ENCODE measurements at places on chromosomes 3 and 15.

- DNase-seq, result no peak
Measured at GRCh38 chr15:44736181-44736765, at the start of gene TRIM69. Gene TRIM69, plus strand, starts transcription at chr15:44736528. Its CDS starts 177 bp downstream, at chr15:44736705.

GRCh38 chr3:126706631-126707030 is 2.6 kb downstream of the CHCHD6 start:
- no peak for DNase-seq

- no peak for DNase-seq
Measured at GRCh38 chr15:81115054-81115939, 18.8 kb upstream of the CFAP161 start.

DNA sequence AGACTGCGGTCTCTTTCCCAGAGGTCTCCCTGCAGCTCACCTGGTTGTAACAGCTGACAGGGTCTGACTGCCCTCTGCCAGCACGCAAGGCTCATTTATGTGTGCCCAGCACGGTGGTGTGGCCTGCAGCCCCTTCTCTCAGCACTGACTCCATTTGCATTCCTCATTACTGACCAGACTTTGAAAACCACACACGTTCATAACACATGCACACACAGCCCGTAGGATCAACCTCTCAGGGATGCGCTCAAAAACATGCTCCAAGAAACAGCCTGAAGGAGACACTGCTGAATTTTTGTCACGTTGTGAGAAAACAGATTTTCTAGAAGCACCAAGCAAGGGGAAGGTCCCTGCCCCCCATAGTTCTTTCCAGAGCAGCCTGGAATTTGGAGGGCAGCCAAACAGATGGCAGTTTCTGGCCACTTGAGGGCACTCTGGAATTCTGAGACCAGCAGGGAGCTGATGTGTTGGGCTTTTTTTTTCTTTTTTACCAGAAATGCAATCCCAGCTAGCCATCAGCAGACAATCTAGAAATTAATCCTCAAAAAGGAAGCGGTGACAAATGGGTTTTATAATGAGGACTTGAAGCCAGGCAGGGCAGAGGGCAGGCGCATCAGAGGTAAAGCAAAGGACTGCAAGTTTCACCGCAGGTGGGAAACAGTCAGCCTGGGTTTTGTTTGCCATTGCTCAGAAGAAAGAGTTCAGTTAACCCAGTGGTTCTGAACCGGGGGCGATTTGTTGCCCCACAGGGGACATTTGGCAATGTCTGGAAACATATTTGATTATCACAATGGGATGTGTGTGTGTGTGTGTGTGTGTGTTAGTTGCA is 170.5 kb upstream of the PROK2 start:
- no peak for DNase-seq

DNA sequence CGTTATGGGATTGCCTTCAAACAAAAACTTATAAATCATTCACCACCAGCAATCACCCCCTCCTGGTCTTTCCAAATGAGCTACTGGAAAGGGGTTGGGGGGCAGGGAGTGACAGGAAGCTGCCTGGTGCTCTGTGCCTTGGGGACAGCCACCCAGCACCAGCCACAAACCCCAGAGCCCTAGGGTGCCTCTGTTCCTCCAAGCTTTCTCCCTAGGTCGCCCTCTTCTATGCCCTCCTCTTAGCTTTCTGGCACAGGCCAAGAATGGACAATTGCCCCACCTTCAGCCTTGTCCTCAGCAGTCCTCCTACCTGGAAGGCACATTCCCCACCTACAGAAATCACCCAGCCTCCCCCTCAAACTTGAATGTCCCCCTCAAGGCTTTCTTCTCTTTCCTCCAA is 3.3 kb downstream of the OXTR start:
- DNase-seq, result no peak

DNA sequence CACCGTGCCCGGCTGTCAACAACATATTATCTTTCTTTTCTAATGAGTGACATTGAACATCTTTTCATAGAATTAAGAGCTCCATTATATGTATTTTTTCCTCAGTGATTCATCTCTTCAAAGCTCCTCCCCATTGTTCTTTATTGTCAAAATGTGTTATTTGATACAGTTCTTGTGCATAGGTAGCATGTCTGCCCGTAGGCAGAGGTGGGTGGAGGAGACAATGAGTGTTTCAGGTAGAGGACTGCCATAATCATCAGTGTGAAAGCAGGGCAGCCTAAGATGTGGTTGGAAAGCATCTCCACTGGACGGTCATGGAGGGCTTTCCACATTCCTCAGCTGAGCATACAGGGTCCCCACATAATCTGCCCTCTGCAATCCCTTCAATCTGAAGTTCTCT is 452.0 kb upstream of the MCTP2 start:
- DNase-seq, result no peak

GRCh38 chr3:107882881-107883280 is 207.9 kb downstream of the CD47 start:
- DNase-seq, result no peak

- DNase-seq, result no peak
Measured at GRCh38 chr3:1262246-1262645, 169.4 kb downstream of the CNTN6 start.

GRCh38 chr3:127486321-127486944 is 104.1 kb downstream of the TPRA1 start:
- no peak for DNase-seq

DNA sequence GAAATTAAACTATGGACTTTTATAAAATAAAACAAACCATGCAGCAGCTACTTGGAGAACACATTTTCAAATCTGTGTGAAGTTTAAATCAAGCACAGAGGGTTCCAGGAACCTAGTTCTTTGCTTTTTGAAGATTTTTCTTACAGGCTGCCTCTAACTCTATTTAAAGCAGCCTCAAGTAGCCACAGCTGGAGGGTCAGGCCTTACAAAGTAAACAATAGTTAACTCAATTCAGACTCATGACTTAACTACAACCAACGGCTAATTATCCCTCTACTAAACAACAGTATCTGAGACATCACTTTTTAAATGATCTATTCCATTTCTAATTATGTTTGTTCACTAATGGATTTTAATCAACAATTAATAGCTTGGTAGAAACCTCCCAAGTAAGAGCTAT is 9.8 kb downstream of the LRIG1 start:
- no peak for DNase-seq

GRCh38 chr3:52535411-52536111 is 844 bp upstream of the UQCC5 start:
- no peak for DNase-seq

Measured in activated naive CD4-positive, alpha-beta T cell treated with anti-CD3 and anti-CD28 coated beads, Interleukin-2, amount 50 U/mL, for 72 hours (primary cell).